ENCODE measurements at places on chromosomes 1 and 21.

DNA sequence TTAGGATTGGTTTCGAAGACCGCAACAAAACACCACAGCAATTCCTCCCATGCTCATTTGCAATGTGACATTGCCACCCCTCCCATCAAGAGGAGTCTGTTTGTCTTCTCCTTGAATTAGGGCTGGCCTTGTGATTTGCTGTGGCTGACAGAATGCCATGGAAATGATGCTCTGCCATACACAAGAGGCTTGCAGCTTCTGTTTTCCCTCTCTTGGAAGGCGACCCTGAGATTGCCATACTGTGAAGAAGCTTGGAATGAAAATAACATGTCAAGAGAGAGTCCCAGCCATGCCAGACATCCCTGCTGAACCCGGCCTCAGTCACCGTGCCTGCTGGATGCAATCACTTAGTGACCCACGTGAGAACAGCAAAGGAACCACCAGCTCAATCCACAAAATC, 212.4 kb downstream of the CRB1 start:
- DNase-seq = no peak

DNA sequence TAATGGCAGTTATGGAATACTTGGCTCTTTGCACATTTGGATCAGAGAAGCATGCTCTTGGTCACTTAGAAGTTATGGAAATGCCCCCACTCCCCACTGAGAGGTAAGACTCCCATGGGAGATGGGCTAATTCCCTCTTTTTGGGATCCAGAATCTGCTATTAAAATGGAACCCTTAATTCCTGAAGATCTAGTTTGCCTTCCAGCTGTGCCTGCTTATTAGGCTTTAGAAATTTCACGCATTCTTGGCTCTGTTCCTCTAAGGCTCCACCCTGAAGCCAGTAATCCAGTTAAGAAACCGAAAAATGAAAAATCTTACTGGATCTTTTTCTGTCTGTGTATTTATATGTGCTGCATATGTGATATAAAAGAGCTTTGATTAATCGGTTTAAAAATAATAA, 76.7 kb downstream of the USH2A start:
- no peak for DNase-seq

- no peak for DNase-seq
Observed at GRCh38 chr1:5379176-5379759, 613.0 kb downstream of the NPHP4 start.

DNA sequence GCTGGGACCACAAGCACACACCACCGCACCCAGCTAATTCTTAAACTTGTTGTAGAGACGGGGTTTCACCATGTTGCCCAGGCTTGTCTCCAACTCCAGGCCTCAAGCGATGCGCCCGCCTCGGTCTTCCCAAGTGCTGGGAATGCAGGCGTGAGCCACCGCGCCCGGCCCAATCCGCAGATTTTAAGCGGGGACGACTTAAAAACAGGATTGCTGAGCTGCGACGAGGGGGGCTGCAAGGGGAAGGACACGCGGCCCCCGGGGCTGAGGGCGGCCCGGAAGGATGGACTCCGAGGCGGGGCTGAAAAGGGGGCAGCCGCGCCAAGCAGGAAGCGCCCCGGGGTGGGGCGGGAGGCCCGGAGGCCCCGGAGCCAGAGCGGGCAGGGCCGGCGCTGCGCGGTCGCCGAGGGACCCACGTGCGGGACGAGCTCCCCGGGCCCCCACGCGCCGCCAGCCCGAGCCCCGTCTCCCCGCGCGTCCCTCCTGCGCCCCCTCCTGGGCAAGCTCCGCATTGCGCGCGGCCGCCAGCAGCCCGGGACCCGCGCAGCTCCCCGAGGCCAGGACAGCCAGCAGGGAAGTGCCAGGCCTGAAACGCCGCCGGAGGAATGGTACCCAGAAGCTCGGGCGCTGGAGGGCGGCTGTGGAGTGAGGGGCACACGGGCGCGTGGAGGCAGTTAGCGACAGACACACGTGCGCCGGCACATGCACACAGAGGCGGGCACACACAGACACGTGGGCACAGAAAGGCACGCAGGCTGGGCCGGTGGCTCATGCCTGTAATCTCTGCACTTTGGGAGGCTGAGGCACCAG, 5.5 kb upstream of the PRKCZ start:
- peak; percentile 88 for DNase-seq

- DNase-seq = no peak
Observed at GRCh38 chr21:44666401-44667320, at the start of gene KRTAP12-2. Gene KRTAP12-2 (minus strand): TSS chr21:44666927. CDS start chr21:44666886, 41 bp downstream.

- DNase-seq = peak; percentile 63
Observed at GRCh38 chr1:228646717-228647522, 88.4 kb upstream of the RHOU start.

DNA sequence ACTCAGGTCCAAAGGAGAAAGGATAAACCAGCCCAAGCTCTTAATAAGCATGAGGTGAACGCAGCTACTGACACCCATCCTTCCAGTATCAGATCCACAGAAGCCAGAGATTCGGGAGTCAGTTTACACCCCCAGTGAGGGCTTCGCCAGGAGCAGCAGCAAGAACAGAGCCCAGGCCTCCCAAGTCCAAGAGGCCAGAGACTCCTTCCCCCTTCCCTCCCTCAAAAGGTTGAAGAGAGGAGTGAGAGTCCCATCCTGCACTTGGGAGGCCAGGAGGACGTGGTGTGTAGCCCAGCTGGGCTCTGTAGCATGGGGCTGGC, 72.8 kb downstream of the MRPL37 start:
- no peak for DNase-seq

DNA sequence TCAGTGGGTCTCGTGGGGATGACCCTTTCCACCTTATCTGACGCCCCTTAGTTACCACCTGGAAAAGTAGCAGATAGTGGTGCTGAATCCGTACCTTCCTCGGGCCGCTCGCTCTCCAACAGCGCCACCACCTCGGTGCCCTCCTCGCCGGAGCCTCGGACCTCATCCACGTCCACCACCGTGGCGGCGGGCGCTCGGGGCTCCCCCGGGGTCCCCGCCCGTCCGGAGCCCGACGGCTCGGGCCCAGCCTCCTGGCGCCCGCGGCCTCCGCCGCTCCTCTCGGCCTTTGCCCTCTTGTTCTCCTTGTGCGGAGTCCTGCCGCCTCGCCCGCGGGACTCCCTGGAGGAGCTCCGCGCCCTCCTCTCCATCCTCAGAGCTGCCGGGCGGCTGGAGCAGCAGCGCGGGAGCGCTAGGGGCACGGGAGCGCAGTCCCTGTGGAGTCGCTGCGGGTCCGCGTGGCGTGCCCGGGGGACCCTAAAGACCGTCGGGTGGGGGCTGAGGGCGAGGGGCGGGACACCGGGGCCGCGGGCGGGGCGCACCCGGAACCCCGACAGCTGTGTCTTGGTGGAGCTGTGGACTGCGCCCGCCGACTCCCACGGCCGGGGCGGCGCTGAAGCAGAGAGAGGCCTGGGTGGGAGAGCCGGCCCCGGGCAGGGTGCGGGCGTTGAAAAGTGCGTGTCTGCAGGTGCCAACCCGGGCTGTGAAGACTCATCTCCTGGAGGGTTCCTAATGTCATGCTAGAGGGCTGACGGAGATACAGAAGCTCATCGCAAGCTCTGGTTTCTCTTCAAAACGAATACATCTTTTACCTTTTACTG, at the start of gene NPHS2:
Gene NPHS2, minus strand, starts transcription at position 452 of the 818 bp plus-strand sequence. Its CDS starts 84 bp downstream, at position 368.
- DNase-seq = peak; percentile 66

DNA sequence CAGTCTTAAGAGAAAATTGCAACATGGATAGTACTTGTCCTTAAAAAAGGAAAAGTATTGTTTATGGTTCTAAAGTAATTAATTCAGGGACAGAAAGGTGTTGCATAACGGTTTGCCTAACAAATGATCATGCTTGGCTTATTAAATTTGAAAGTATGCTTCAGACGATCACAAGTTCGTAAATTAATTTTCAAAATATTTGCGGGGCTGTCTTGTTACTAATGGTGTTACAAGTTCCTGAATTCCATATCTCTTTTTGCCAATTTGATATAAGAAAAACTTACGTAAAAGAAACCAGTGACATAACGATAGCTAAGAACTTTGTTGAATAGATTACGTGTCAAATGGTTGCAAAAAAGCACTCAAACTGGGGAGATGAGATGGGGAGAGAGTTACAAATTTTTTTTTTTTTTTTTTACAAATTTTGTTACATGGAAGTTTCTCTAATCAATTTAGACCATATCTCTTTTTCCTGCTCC, 1.3 kb downstream of the AGO3 start:
- DNase-seq = no peak

GRCh38 chr21:37128076-37128475, 55.0 kb downstream of the TTC3 start:
- no peak for DNase-seq

DNA sequence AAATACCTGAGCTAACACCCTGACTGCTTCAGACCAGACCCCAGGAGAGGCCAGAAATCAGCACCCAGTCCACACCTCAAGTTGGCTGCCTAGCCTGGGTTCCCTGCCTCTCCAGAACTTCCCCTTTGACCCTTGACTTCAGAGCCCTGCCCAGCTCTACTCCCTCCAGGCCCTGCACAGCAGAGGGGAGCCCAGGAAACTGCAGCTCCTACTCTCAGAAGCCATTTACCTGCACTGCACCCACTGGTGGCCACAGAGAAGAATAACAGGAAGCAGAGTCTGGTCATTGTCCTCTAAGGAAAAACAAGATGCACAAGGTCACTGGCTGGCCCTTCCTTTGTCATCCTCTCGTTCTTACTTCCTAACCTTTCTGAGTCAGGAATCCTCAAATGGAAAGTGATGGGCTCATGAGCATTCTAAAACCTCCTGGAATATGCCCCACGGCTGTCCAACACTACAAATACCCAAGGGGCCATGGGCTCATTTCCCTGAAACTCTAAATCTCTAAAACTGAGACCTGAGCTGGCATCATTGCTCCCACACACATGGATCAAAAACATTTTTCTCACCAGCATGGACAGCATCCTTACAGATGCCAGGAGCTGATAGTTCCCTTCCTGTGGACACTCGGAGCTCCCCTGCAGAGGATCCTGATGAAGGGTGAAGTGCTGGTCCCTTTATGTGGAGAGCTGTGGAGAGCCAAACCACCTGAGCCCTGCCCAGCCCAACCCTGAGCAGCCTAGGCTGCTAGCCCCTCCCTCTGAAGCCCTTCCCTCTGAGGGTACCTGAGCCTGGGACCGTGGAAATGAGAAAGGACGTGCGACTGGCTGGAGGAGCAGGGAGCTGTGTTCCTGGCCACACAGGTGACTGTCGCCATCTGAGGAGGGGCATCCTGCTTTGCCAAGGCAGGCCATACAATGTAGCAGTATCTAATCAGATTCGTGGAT, at the start of gene ITLN2:
Gene ITLN2, minus strand, starts transcription at position 652 of the 947 bp plus-strand sequence. Its CDS starts 68 bp downstream, at position 584.
- peak; percentile 73 for DNase-seq
